ENCODE measurements at places on chromosomes 6 and 20. TPM values are rescaled to one million over a fixed set of nuclear protein-coding genes. Genes with fewer than 3 reads are reported as not detected.

Gene HELZ2
- 67.3 TPM for total RNA-seq

Gene SLC22A7
- total RNA-seq, result not detected

Gene AMD1
- 64.1 TPM for total RNA-seq

Gene SLC2A4RG
- total RNA-seq, result 85.3 TPM

Gene BPIFB1
- total RNA-seq, result not detected

Gene IL17F
- total RNA-seq, result not detected

Gene B3GAT2
- total RNA-seq, result under 0.01 TPM

Gene STXBP5
- 60.7 TPM for total RNA-seq

Gene PARD6B
- total RNA-seq, result 0.66 TPM

Gene OSTM1
- 51.8 TPM for total RNA-seq

Gene ZBTB12
- 9.8 TPM for total RNA-seq

Gene TMEM217
- 1.8 TPM for total RNA-seq

Gene ULBP2
- total RNA-seq, result 2.5 TPM

Gene OTOR
- total RNA-seq, result not detected

Gene HNF4A
- not detected for total RNA-seq

Gene HCRTR2
- total RNA-seq, result not detected

Gene SSTR4
- total RNA-seq, result not detected

Gene SIRPB2
- total RNA-seq, result not detected

Gene CCR6
- total RNA-seq, result not detected

Gene OR2B6
- not detected for total RNA-seq

Gene CEBPB
- total RNA-seq, result 132 TPM

Gene VARS2
- 17.0 TPM for total RNA-seq

Data from smooth muscle cell of trachea (primary cell).